GOT3 (cell line): ENCODE measurements at places on chromosomes 5 and 9.
A peak's percentile ranks its signal among the peaks of the same experiment; 100 is the strongest.

DNA sequence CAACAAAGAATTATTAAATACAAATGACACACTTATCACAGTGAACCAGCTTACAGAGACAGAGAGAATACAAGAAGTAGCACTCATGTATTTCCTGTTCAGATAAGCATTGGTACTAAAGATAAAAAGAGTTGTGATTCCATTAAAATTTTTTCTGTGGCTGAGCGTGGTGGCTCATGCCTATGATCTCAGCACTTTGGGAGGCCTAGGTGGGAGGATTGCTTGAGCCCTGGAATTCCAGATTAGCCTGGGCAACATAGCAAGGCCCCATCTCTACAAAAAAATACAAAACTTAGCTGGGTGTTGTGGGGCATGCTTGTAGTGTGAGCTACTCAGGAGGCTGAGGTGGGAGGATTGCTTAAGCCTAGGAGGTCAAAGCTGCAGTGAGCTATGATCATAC is 32.9 kb downstream of the FCHO2 start:
- no peak for DNase-seq

DNA sequence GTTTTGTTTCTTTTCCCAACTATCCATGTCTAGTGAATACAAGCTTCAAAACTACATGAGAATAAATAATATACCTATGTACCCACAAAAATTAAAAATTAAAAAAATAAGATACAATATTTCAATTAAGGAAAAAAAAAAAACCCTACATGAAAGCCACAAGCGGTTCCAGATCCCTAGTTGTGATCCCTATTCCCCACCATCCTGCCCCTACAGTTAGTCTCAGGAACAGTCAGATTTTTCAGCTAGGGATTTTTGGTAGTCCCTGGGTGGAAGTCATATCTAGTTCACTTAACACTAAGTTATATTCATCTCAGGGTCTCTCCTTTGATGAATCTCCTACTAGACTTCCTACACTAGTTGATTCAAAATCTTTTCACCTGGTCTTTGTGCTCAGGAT is 18.5 kb upstream of the PCDHB1 start:
- DNase-seq: no peak

- DNase-seq: peak; percentile 20
Measured at GRCh38 chr9:121725008-121725775, 73.8 kb downstream of the DAB2IP start.

GRCh38 chr5:132746954-132747615 is at the start of gene CCNI2:
TSS of gene CCNI2 (plus strand) at chr5:132747426. CDS start at chr5:132747496, 70 bp downstream.
- DNase-seq: no peak

DNA sequence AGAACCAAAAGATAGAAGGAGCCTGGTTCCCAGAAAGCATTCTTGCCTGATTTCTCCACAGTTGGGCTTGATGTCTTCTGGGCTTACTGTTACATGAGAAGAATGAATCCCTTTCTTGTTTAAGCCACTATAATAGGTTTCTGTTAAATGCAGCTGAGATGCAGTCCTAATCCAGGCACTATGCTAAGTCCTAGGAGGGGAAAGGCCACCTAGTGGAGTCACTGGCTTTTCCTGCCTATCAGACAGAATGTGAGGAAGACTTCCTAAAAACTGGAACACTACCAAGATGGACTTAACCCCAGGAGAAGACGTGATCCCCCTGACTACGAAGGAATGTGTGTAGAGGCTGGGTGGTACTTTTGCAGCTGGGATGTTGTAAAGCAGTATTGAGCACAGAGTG is 34.3 kb upstream of the FSD1L start:
- DNase-seq: no peak

DNA sequence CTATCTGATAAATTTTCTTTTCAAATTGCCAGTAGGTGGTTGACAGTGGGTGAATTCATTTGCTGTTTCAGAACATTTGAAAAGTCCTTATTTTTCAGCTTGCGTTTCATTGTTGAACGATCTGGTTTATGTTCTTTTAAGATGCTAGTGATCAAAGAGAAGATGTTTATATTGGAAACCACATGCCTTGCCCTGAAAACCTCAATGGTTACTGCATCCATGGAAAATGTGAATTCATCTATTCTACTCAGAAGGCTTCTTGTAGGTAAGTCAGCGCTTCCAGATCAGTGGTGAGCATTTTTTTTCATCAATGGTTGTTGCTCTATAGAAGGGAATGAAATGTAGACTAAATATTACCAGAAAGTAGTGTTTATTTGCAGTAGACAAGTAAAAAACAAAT is 16.6 kb upstream of the CAVIN4 start:
- DNase-seq: no peak

DNA sequence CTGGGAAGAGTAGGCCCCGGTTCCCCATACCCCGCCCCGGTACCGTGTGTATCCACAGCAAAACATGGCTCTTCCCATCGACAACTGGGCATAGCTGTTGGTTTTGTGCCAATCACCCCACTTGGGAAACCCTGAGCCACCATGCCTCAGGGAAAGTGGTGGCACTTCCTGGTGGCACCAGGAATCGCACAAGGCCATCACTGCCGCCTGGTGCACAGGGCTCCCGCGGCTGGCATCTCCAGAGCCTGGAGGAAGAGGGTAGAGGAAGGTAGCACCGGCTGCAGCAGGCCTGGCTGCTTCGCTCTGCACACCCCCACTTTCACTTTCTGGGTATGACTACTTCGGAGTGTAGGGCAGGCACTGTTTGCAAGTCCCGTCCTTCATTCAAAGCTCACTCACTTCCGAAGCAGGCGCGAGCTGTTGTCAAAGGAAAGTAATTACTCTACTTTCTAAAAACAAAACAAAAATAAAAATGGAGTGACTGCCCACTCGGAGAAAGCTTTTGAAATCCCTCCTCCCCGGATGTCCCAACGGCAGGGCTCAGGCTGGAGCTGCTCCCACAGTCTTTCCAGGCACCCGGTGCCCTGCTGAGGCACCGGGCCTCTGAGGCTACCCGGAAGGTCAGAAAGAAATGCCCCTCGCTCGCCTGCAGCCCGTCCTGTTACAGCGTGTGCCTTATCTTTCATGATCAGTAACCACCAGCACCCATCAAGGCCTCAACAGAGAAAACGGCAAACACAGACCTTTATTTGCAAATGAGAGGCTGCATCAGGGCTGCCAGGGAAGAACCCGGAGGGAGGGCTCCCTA is 2.0 kb downstream of the BRD3 start:
- DNase-seq: no peak

DNA sequence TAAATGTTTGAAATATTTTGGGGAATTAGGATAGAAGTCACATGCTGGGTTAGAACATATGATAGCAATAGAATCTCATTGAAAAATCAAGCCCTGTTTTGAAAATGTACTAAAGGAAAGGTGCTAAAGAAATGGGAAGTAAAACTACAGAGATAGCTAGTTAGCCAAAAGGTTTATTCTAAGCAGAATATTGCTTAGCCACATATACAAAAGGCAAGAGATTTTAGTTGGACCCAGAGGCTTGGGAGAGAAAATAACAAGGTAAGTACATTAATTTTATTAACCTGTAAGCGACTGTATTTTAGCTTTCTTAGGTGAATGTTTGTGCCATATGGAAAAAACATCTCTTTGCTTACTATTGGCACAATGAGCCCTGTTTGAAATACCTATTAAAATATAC is 108.3 kb downstream of the RPS23 start:
- no peak for DNase-seq

- DNase-seq: no peak
Measured at GRCh38 chr9:112665347-112665746, 52.6 kb downstream of the INIP start.

DNA sequence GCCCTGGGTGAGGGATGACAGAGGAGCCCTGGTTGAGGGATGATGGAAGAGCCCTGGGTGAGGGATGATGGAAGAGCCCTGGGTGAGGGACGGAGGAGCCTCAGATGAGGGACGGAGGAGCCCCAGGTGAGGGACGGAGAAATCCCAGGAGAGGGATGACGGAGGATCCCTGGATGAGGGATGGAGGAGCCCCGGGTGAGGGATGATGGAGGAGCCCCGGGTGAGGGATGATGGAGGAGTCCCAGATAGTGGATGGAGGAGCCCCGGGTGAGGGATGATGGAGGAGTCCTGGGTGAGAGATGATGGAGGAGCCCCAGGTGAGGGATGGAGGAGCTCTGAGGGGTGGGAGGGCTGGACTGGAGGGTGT is 10.9 kb downstream of the PHF2 start:
- no peak for DNase-seq

GRCh38 chr5:43216941-43217340 is 24.9 kb downstream of the NIM1K start:
- no peak for DNase-seq

GRCh38 chr5:169001394-169001793 is 299.5 kb downstream of the SLIT3 start:
- no peak for DNase-seq

DNA sequence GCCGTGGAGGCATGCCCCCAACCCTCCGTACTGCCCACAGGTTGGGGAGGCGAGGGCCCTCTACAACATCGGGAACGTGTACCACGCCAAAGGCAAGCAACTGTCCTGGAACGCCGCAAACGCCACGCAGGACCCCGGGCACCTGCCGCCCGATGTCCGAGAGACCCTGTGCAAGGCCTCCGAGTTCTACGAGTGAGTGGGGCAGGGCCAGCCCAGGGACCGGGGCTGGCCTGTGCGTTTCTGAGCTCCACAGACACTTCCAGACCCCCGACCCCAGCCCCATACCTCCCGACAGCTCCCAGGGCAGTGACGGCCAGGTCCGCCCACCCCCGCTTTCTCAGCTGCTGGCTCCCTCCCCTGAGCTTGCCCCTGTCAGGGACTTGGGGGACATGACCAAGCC is 9.5 kb downstream of the GPSM1 start:
- DNase-seq: no peak

- no peak for DNase-seq
Measured at GRCh38 chr9:38641142-38641541, 20.7 kb upstream of the ANKRD18A start.

DNA sequence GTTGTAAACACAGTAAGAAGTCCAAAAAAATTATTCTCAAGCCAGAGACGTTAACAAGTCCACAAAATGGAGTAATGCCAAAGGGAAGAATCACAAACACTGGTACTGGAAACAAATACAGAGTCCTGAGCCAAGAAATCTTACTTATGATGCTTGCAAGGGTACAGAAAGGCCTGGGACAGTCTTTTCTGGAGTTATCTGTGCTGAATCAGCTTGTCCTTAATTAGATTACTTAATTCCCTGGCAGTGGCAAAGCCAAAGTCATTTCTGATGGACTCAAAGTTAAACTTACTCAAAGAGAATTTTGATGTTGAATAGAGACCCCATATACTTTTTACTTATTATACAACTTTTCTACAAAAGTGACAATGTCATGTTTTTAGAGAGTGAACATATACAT is 610.5 kb upstream of the ITGA1 start:
- DNase-seq: no peak

DNA sequence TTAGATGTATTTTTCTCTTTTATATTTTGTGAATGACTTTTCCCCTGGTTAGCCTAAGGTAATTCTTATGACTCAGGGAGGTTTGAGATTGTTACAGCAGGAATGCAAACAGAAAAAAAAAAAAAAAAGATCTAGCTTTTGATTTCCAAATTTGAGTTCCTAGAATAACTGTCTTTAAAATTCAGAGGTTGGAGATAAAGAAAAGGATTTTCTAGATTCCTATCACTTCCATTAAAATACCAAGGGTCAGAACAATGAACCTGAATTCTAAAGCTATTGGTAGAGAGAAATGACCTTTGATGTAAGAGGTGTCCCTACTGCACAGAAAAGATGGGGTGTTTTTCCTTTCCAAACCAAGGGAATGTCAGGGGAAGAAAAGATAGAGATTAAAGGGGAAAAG is 262.5 kb downstream of the DOCK8 start:
- no peak for DNase-seq

- no peak for DNase-seq
Measured at GRCh38 chr5:173291722-173292658, 36.2 kb downstream of the STC2 start.

DNA sequence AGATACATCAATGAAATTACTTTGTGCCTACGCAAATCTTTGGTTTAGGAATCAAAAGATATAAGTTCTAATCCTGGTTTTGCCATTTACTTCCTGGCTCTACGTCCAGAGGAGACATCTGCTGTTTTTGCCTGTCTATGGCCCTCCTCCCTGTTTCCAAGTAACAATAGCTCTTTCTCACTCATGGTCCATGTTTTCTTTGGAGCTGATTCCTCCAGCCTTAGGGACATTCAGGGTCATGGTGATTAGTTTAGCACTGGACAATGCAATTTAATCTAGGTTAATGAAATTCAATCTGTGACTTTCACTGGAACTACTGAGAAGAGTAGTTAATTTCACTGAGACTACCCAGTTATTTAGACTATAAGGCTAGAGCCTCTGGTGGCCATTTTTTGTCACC is 170.6 kb downstream of the SEMA6A start:
- DNase-seq: no peak

DNA sequence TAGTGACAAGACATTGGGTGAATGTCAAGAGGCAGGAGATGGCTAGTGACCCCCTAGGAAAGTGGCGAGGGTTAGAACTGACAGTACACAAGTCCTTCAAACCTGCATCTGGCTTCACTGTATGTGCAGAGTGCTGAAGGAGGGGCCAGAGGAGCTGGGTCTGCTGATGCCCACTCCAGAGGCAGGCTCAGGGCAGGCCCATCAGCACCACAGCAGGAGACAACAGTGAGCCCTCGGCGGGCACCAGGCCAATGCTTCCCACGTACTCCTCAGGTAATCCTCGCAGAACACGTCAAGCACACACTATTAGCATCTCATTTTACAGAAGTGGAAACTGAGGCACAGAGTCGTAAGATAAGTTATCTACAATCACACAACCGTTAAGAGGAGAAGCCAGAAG is 76.1 kb upstream of the SH3PXD2B start:
- no peak for DNase-seq

DNA sequence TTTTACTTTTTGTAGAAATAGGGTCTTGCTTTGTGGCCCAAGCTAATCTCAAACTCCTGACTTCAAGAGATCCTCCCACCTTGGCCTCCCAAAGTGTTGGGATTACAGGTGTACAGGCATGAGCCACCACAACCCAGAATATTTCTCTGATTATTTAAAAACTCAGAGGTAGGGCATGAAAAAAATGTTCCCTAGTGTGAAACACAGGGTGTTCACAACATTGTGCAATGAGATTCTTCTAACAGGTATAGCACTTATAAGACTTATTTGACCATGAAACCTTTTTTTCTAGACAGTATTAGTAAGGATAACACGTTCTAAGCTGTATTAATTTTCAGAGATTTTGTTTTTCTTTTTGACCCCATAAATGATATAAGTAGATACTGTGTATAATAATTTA is 13.1 kb upstream of the PTGER4 start:
- DNase-seq: no peak

GRCh38 chr9:5895782-5896181 is 5.1 kb downstream of the MLANA start:
- no peak for DNase-seq

GRCh38 chr5:77709993-77710685 is 66.0 kb downstream of the TBCA start:
- DNase-seq: no peak
